ENCODE measurements at places on chromosomes 5 and 9.

DNA sequence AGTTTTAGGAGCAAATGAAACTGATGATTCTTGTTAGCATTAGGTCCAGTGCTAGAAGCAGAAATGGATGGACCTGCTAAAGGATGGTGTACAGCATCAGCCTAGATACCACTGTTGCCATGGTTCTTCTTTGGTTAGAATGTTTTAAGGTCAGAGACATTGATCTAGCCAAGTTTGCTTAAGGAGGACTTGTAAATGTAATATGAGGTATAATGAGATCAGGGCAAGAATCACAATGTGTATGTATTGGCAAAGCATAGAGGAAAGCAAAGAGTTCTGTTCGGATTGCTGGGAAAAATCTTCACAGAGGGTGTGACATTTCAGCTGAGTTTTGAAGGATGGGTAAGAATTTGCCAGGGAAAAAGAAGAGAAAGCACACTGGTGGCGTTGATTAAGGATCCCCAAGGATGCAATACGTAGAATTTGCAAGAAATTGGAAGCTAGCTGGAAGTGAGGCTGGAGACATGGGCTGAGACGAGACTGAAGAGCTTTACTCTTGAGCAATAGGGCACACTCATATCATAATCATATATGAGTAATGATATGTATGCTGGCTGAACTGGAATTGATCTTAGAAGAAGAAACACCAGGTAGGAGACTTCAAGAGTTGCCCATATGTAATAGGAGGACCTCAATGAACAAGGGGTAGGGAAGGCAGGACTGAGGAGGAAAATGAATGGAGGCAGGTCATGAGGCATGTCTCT lies 102.0 kb downstream of the ZNF462 start:
- DNase-seq: no peak

DNA sequence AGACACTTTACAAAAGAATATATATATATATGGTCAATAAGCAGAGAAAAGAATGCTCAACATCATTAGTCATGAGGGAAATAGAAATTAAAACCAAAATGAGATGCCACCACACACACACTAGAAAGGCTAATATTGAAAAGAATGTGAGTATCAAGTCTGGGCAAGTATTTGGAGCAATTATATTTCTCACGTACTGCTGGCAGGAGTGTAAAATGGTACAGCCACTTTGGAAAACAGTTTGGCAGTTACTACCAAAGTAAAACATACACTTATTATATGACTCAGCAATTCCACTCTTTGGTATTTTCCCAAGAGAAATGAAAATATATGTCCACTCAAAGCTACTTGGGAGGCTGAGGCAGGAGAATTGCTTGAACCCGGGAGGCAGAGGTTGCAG lies 29.8 kb downstream of the NEUROG1 start:
- DNase-seq: no peak

DNA sequence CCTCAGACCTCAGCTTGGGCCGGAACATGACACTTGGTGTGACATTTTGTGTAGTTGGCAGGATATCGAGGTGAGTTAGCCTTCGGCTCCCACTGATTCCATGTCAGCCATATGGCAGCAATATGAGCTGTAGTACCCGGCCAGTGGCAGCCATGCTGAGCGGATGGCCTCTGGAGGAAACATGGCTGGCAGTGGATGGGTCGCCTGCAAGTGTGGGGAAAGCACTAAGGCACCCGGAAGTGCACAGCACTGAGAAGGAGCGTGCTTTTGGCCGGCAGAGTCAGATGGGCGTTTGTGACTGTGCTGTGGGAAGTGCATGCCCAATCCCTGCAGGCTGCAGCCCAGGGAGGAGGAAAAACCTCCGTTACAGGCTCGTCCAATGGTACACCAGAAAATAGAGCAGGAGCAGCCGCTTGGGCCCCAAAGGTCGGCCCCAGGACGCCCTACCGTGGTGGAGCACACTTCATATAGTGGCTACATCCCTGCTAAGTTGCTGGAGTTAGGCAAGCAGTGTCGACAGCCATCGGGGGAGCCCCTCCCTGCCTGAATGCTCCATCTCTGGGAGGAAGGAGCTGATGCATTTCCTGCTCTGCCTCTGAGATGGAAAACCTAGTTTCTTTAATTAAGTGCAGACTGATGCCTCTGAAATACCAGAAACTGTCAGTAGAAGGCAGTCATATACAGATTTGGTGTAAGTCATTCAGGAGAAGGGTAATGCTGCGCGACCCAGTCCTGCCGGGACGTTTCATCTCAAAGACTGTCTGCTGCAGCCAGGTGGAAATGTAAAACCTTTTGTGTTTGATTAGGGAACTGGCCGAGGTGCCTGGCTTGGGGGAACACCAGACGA lies 2185.8 kb upstream of the ACO1 start:
- no peak for DNase-seq

- DNase-seq: no peak
These were observed 23.0 kb downstream of the RFX3 start for GRCh38 chr9:3502560-3503398.
